Bronchial epithelial cell (primary cell): ENCODE measurements at places on chromosomes 2 and 18. TPM values are rescaled to one million over a fixed set of nuclear protein-coding genes. Genes with fewer than 3 reads are reported as not detected.

PARD6G gene
- 12.4 and 13.2 TPM in 2 replicates for total RNA-seq

MYOM1 gene
- total RNA-seq, result 0.26 and 0.38 TPM in 2 replicates

IL36G gene
- total RNA-seq, result 0.51 TPM in 1 of 2 replicates, not detected in the other

CFAP221 gene
- total RNA-seq, result 0.26 TPM in 1 of 2 replicates, not detected in the other

RGPD8 gene
- total RNA-seq, result 6.1 and 13.4 TPM in 2 replicates

RGPD4 gene
- not detected in 2 replicates for total RNA-seq

FZD7 gene
- total RNA-seq, result 1.8 and 2.3 TPM in 2 replicates

BUB1 gene
- total RNA-seq, result 1.2 and 1.3 TPM in 2 replicates

CNDP1 gene
- total RNA-seq, result not detected in 2 replicates

DIPK1C gene
- not detected in 2 replicates for total RNA-seq

COL4A3 gene
- under 0.01 and 0.26 TPM in 2 replicates for total RNA-seq

MORN2 gene
- total RNA-seq, result 3.9 and 10.4 TPM in 2 replicates

CNRIP1 gene
- total RNA-seq, result 0.26 TPM in 1 of 2 replicates, not detected in the other

CDH2 gene
- total RNA-seq, result 0.13 and 0.79 TPM in 2 replicates

ATP6V1C2 gene
- 0.26 and 0.90 TPM in 2 replicates for total RNA-seq
